Gastroesophageal sphincter (tissue), 4 donors: ENCODE measurements at places on chromosomes 2 and 18.

- H3K27me3 ChIP-seq = no peaks in the 10 kb centered on the region
- H3K36me3 ChIP-seq = no peaks in the 10 kb centered on the region
Observed at GRCh38 chr2:75586971-75587370, 26.2 kb upstream of the EVA1A start.

DNA sequence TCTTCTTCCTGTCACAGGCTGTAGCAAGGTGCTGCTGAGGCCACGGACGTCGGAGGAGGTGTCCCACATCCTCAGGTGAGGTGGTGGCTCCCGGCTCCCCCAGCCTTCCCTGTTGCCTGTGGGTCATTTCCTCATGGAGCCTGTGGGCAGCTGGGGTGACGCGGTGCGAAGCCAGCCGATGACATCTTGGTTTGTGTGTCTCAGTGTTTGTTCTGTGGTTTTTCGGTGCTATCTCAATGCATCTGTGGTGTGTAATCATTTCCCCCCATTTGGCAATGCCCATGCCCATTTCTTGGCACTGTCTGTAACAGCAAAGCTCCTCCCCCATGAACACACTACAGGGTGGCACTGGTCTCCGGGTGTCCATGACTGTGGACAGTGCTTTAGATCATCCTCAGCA, 6.6 kb downstream of the D2HGDH start:
- no peaks in the 10 kb centered on the region for H3K27me3 ChIP-seq
- H3K4me1 ChIP-seq = peaks cover 11% of the 10 kb centered on the region
- no peaks in the 10 kb centered on the region for H3K36me3 ChIP-seq
- H3K4me3 ChIP-seq = no peak overlapping the region
- no peak overlapping the region for H3K27ac ChIP-seq

GRCh38 chr2:102262216-102263129, 48.9 kb upstream of the IL1RL1 start:
- peaks cover 11% of the 10 kb centered on the region for H3K27me3 ChIP-seq
- no peak overlapping the region for H3K27ac ChIP-seq
- no peaks in the 10 kb centered on the region for H3K36me3 ChIP-seq
- ATAC-seq = no peak
- H3K4me1 ChIP-seq = no peaks in the 10 kb centered on the region

GRCh38 chr2:131673400-131674173, 145.9 kb downstream of the CCDC74A start:
- no peaks in the 10 kb centered on the region for H3K36me3 ChIP-seq
- H3K27me3 ChIP-seq = peaks cover 31% of the 10 kb centered on the region
- peak; percentile 84 for ATAC-seq
- H3K27ac ChIP-seq = no peak overlapping the region

- H3K4me1 ChIP-seq = no peaks in the 10 kb centered on the region
- no peaks in the 10 kb centered on the region for H3K36me3 ChIP-seq
- no peak overlapping the region for H3K27ac ChIP-seq
- H3K4me3 ChIP-seq = no peak overlapping the region
Observed at GRCh38 chr2:166612214-166612613, 118.2 kb upstream of the SCN7A start.

GRCh38 chr2:43323857-43324256, 97.5 kb upstream of the ZFP36L2 start:
- H3K4me3 ChIP-seq = no peak overlapping the region
- H3K27me3 ChIP-seq = no peaks in the 10 kb centered on the region
- peak; percentile 47 for ATAC-seq

DNA sequence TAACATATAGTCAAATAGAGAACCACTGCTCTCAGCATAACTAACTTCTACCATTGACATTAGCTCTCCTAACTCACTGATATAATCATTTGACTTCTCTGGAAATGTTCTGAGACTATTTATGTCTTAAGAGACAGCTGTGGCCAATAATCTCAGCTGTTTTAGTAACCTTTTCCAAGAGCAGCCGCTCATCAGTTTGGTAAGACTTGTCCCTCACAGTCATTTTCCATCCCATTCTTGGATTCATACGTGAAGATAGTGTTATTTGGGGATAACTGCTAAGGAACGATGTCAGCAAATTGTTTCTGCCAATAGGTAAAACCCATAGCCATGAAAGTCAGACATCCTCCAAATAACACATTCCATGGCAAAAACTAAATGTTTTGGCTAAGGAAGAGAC, 127.8 kb downstream of the LNPK start:
- H3K27ac ChIP-seq = no peak overlapping the region
- H3K4me3 ChIP-seq = no peak overlapping the region
- no peak for ATAC-seq
- H3K4me1 ChIP-seq = no peaks in the 10 kb centered on the region
- no peaks in the 10 kb centered on the region for H3K36me3 ChIP-seq
- H3K27me3 ChIP-seq = no peaks in the 10 kb centered on the region

DNA sequence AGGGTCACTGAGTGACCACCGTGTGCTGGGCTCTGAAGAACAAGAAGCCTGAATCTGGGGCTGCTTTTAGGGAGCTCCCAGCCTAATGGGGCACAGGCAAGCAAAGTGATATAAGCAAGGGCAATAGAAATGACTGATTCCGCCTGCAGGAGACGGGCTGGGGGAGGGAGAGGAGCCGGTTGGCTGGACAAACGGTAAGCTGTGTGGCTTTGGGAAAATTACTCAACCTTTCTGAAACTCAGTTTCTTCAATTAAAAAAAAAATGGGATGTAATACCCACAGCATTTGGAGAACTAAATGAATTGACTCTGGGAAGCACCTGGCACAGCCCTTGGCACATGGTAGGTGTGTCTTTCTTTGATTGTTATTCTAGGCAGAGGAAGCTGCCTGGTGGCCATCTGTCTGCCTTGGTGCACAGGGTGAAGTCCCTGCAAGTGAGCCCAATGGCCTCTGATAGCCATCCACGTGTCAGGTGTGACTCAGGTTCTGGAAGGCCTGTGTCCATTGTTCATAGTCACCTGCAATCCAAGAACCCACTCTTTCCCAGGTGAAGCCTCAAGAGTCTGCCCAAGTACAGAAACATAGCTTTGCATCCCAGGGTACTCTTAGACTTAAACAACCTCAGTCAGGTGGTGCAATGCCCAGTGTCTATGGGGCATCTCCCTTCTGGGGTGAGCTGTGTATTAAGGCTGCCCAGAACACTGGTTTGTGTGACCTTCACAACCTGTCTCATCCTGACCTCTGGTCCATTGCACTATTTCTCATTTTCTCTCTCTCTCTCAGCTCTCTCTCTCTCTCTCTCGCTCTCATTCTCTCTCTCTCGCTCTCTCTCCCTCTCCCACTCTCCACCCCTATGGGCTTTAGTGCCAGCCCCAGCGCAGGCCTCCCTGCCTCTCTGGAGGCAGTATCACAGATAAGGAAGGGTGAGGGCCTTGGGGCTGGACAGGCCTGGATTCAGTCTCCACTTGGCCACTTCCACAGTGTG, 30.0 kb upstream of the NTSR2 start:
- ATAC-seq = no peak
- no peaks in the 10 kb centered on the region for H3K36me3 ChIP-seq
- no peak overlapping the region for H3K27ac ChIP-seq
- H3K27me3 ChIP-seq = no peaks in the 10 kb centered on the region

DNA sequence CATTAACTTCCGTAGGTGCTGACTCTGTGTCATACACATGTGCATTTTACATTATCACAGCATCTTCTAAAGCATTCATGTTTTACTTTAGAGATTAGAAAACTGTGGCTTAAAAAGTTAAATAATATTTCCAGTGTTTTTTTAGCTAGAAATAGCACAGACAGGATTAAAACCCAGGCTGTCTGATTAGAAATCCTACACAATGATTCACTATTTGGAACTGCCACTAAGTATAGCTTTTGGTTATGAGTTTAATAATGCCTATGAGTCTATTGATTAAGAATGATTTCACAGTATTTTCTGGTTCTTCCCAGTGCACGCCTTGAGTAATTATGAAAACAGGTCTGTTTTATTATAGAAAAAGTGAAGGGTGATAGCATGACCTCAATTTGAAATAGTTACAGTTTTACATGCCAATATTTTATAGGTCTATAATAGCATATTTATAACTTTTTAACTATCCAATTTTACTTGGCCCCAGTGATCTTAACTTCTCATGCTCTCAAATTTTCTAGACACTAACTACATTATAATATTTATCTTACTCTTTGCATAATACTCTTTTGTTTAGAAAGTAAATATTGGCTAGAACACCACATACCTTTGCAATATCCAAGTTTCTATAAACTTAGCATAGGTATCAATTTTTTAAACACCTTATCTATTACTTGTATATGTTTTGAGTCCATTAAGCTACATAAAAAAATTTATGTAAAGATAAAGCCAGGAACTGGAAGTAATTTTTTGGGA, 313.2 kb downstream of the RND3 start:
- H3K36me3 ChIP-seq = no peaks in the 10 kb centered on the region
- H3K4me3 ChIP-seq = no peak overlapping the region
- ATAC-seq = no peak
- H3K4me1 ChIP-seq = no peaks in the 10 kb centered on the region
- H3K27ac ChIP-seq = no peak overlapping the region

- H3K27ac ChIP-seq = no peak overlapping the region
- H3K36me3 ChIP-seq = no peaks in the 10 kb centered on the region
- no peak for ATAC-seq
- no peaks in the 10 kb centered on the region for H3K4me1 ChIP-seq
- H3K27me3 ChIP-seq = peaks cover 12% of the 10 kb centered on the region
Observed at GRCh38 chr2:30803281-30803680, 4.0 kb downstream of the CAPN13 start.
